Mucosa of gallbladder (tissue), 1 donor: ENCODE measurements at places on chromosomes 11 and 22. TPM values are rescaled to one million over a fixed set of nuclear protein-coding genes. Genes with fewer than 3 reads are reported as not detected.

Gene RPS6KA4
- total RNA-seq: 33.0 TPM

Gene CECR2
- total RNA-seq: 0.89 TPM

Gene SAA4
- total RNA-seq: 0.40 TPM

Gene GSTT2B
- 16.2 TPM for total RNA-seq

Gene MS4A3
- total RNA-seq: 0.40 TPM

Gene FGF3
- not detected for total RNA-seq

Gene OR52I2
- not detected for total RNA-seq

Gene FAM118B
- 19.3 TPM for total RNA-seq

Gene HORMAD2
- not detected for total RNA-seq

DNA sequence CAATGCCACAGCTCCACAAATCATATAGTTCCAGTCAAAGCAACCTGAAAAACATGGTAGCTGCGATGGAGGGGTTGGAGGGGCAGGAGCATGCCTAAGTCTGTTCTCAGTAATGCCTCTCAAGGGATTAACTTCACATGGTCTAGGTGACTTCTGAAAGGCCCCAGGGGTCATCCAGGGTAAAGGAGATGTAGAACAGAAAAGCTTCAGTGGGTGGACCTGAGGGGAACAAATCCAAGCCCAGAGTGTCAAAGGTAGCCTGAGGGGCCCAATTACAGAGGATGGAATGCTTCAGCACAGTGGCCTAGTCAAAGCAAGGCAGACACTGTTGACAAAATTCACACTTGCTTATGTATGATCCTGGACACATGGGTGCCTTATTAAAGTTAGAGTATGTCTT, 23.3 kb downstream of the OR4D9 start:
- DNase-seq: no peak

- no peak for DNase-seq
These were observed 68.3 kb downstream of the HIPK3 start for GRCh38 chr11:33325451-33325850.

DNA sequence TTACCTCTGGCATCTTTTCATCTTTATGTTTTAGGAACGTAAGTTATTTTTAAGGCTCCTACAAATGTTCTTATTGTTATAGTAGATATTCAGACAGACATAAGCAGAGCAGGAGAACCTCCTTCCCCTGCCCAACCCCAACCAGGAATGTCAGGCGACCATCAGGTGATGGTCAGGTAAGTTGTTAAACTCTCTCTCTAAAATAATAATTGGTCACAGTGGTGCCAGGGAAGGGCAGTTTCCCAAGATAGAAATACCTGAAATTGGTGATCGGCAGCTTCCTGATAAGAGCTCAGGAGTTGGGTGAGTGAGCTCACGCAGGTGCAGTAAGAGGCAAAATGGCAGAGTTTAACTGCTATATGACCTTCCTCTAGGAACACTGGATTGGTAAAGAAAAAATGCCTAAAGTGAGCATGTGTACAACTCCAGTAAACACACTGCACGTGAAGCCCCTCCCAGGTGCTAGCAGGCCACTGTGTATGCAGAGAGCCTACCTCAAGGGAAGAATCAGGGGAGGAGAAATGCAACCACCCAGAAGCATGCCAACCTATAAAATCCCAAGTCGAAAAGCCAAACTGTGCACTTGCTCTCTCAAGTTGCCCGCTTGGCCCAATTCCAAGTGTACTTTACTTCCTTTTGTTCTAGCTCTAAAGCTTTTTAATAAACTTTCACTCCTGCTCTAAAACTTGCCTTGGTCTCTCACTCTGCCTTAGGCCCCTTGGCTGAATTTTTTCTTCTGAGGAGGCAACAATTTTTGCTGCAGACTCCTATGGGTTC, 273.9 kb downstream of the SBF2 start:
- peak; percentile 60 for DNase-seq

DNA sequence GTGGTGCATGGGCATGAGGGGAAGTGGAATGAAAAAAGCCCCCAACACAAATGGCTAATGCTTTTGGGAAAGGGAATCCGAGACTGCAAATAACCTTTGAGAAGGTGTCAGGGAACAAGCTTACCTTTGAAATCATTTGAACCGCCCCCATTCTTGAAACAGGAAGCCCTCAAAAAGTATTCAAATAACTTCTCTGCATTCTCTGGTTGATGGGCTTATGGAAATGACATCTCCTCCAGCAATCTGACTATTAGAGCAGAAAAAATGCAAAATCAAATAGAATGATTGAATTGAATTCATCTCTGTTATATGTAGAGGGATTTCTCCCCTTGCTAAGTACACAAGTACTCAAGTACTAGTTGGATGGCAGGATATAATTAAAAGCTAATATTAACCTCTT, 409.9 kb downstream of the TMEM135 start:
- DNase-seq: no peak

DNA sequence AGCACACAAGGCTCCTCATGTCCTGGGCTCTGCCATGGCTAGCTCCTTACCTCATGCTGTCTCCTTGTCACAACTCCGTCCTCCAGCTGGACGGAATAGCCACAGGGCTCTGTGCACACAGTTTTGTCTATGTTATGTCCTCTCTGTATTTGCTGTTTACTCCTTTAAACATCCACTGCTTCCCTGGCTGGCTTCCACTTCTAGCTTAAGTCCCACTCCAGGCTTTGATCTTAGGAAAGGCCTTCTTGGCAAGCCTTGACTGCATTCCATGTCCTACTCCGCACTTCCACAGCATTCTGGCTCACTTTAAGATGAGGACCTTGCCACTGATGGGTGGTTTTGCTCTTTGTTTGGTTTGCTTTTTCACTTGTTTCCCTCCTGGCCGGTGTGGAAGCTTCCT, 22.9 kb upstream of the ROBO3 start:
- no peak for DNase-seq

- no peak for DNase-seq
These were observed 21.7 kb downstream of the KIAA0930 start for GRCh38 chr22:45218976-45219375.

DNA sequence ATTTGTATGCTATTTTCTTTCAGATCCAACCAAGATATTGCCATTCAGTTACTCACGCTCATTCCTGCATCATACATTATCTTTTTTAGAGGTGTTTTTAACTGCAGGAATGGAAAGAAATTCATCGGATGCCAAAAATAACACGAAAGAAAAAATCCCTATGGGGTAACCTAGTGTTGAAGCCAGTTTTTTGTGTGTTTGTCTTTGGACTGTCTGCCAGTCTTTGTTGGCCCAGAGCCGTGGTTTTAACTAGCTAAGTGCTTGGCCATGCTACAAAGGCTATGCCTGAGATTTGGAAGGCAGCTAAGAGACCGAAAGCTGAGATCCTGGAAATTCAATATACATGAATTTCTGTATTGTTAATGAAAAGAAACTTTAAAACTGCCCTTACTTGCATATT, 309.8 kb upstream of the CNTN5 start:
- no peak for DNase-seq

DNA sequence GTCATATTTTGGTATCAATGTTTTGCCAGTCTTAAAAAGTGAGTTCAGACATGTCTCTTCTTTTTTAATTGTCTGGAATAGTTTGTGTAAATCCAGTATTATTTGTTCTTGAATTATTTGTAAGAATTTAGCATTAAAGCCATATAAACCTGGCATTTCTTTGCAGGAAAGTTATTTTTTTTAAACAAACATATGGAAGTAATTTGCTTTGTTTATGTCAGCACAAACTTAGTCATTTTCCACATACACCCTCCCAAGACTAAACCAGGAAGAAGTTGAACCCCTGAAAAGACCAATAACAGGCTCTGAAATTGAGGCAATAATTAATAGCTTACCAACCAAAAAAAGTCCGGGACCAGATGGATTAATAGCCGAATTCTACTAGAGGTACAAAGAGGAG, 9.1 kb upstream of the CCDC81 start:
- no peak for DNase-seq

DNA sequence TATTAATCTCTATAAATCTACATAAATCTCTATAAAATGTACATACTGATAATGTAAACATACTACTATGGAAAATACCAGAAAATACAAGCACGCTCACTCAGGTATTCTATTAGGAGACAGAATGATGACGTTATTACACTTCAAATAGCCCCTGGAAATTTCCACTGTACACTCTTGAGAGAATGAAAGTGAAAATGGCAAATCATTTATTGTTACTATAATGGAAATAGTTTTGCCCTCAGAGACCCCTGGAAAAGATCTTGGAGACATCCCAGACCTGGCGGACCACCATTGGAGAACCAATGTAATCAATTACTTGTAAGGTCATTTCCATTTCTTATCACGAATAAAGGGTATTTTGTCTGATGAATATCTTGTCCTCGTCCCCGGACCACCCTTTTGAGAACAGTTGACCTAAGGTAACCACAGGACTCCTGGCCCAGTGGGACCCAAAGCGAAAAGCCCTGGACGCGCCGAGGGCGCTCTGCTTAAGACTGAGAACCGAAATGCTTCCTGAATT, 509 bp upstream of the PRRG4 start:
- DNase-seq: no peak

GRCh38 chr22:44837481-44837880, 85.1 kb downstream of the ARHGAP8 start:
- DNase-seq: no peak

DNA sequence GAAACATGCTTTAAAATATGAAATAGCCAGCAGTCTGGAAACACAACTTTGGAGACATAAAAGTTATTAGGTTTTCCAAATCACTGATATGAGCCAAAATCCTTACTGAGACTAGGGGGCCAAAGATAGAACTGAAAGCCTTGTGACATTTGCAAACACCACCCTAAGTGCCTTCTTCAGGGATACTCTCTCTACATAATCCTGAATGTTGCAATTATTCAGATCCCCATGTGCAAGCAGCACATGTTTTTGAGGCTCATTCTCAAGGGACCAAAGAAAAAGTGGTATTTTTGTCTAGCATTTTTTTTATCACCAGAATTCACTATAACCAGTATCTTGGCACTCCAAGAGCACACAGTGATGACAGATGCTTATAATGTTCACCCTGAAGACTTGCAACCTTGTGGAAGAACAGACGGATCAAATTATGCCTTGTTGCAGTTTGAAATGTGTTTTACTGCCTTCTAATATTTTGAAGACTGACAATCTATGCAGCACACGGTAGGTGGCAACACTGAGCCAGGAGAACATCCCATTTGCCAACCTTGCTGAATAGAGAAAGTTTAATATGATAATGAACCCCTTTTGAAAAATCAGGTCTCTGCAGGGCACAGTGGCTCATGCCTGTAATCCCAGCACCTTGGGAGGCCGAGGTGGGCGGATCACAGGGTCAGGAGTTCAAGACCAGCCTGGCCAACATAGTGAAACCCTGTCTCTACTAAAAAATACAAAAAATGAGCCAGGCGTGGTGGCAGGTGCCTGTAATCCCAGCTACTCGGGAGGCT, 78.5 kb downstream of the PLEKHA7 start:
- no peak for DNase-seq

DNA sequence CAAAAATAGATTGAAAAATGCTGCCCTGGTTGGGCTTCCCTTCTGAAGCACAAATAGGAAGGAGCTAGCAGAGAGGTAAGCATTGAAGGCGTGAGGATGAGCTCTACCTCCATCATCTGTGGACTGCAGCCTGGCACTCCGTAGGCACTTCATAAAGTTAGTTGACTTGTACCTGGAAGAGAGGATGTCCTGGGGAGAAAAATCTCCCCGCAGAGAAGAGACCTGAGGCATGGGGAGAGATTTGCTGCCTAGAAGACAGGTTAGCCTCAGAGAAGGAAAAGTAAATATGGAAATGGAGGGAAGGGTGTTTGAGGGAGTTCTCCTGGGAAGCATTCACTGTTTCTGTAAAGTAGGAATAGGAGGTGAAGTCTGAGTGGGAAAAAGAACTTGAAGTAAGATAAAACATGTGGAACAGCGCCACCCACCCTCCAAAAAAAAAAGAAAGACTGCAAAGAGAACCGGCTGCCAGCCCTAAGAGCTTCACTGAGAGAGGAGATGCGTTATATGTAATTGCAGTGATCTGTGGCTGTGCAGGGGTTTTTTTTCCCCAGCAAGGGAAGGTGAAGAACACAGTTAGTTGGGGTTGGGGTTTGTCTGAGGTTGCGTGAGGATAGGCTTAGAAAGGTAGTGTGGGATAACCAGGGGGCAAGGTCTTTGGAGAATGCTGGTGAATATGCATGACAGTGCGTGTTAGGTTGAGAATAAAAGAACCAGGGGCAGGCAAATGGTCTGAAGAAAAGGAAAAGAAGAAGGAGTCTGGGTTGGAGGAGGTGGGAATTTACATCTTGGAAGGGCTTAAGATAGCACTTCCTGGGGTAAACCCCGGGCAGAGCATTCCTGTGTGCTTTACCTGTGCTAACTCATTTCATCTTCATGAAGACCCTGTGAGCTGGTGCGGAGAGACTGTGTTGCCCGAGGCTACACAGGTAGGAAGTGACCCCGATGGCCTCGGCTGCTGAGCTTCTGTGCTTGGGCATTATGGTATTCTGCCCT, 16.0 kb downstream of the TNRC6B start:
- no peak for DNase-seq

DNA sequence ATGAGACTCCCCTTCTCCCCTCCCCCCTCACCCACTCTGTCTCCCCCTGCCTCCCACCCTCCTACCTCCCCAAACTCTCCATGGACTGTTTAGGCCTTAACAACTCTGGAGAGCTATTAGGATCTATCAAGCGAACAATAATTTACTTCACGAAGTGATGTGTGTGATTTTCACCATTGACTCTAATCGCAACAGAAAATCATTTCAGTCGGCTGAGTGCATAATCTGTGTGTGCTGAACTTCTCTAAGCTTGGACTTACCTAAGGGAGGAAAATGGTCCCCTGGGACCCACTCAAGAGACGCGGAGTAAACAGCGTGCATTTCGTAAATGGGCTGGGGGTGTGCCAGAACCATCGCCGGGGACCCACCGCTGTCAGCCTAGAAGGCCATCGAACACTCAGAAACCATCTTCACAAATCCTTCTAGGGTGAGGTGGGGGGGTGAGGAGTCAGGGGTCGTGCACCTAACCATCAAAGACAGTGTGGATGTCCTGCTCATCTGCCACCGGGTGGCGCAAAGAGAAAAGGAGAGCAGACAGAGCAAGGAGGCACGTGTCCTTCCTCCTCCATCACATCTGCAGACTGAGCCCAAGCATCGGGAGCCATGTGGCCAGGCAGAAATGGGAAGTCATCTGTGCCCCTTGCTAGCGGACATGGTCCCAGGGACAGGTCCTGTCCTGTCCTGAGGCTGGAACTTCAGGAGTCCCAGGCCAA, 62.1 kb upstream of the NUP50 start:
- peak; percentile 64 for DNase-seq

DNA sequence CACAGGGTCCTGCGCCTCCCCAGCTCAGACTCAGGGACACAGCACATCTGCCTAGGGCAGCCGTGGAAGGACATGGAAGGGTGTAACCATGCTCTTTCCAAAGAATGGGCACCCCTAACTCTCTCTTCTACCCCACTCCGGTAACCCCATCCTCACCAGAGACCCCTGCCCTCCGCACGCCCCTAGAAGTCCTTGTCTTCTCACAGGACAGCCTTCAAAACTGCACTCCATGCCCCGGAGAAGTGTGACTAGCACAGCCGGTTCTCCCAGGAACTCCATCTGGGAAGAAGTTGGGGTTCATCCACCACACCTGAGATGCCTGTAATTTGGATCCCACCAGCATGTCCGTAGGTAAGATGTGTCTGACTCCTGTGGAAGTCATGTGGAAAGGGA, 25.0 kb downstream of the P2RY2 start:
- no peak for DNase-seq

GRCh38 chr11:82750643-82751139, 17.0 kb upstream of the FAM181B start:
- no peak for DNase-seq

GRCh38 chr11:36192425-36193289, 96.6 kb downstream of the COMMD9 start:
- no peak for DNase-seq

- no peak for DNase-seq
These were observed 25.5 kb upstream of the CAT start for GRCh38 chr11:34413263-34413662.

- DNase-seq: peak; percentile 64
These were observed at the start of gene APOL4 for GRCh38 chr22:36201630-36202319. Gene APOL4 (minus strand): TSS chr22:36201809. CDS start chr22:36201734, 75 bp downstream.

GRCh38 chr11:61593151-61593550, 12.3 kb upstream of the SYT7 start:
- no peak for DNase-seq
